ENCODE measurements at places on chromosomes 13 and 19.

DNA sequence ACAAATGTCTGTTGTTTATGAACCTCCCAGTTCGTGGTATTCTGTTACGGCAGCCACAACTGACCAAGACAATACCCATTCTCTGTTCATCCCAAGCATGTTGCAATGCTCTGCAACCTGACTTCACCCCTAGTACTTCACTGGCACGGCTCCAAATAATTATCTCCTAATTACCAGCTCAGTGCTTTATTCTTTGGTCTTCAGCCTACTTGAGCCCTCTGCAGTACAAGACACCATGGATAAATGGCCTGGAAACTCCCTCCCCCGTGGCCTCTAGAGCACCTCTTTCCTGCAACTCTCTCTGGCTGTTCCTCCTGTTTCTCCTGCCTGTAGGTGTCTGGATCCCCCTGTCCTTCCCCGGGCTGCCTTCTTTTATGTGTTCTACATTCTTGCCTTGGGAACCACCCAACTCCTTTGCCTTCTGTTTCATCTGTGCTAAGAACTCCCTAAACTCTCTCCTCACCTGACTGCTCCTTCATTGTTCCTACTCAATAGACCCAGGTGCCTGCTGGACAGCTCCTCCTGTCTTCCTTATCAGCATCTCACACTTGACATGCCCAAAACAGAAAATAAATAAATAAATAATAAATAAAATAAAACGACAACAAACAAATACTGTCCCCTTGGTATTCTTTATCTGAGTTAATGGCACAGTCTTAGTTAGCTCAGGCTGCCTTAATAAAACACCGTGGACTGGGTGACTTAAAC is 200.4 kb upstream of the IPO5 start:
- DNase-seq: no peak

- no peak for DNase-seq
Observed at GRCh38 chr13:113907635-113908617, 44.0 kb upstream of the GAS6 start.

- DNase-seq: no peak
Observed at GRCh38 chr19:28468701-28469459, 744.1 kb downstream of the UQCRFS1 start.

- no peak for DNase-seq
Observed at GRCh38 chr13:67518785-67519184, 288.6 kb upstream of the PCDH9 start.

DNA sequence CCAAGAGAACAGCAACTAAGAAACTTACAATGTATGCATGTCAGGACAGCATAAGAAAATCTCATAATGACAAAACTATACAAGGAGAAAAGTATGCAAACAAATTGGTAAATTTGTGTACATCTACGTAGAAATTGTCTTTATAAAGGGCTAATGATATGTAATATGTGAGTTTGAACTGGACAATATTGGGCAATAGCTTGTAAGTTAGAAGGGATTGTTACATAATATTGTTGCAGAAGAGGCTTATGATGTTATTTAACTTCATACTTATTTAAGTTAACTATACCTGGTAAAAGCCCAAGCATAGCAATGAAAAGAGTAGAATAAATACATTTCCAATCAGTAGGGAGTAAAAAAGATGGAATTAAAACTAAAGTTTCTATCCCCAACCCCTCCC is 134.0 kb downstream of the MAB21L1 start:
- no peak for DNase-seq

GRCh38 chr13:107993239-107993949 is 221.9 kb downstream of the LIG4 start:
- DNase-seq: no peak

DNA sequence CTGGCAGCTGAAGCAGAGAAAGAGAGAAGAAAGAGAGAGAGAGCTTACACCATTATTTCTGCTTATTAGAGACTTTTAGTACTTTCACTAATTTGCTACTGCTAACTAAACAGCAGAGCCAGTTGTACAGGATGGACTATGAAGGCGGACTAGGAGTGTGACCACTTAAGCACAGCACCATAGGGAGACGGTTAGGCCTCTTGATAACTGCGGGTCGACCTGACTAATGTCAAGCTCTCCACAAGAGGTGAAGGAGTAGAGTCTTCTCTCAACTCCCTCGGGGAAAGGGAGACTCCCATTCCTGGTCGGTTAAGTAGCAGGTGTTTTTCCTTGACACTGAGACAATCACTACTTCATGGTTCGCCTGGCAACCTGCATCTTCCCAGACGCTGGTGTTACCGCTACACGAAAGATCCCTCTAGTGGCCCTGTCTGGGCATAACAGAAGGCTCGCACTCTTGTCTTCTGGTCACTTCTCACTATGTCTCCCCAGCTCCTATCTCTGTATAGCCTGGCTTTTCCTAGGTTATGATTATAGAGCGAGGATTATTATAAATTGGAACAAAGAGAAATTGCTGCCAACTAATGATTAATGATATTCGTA is 5.3 kb upstream of the PSG7 start:
- DNase-seq: no peak

DNA sequence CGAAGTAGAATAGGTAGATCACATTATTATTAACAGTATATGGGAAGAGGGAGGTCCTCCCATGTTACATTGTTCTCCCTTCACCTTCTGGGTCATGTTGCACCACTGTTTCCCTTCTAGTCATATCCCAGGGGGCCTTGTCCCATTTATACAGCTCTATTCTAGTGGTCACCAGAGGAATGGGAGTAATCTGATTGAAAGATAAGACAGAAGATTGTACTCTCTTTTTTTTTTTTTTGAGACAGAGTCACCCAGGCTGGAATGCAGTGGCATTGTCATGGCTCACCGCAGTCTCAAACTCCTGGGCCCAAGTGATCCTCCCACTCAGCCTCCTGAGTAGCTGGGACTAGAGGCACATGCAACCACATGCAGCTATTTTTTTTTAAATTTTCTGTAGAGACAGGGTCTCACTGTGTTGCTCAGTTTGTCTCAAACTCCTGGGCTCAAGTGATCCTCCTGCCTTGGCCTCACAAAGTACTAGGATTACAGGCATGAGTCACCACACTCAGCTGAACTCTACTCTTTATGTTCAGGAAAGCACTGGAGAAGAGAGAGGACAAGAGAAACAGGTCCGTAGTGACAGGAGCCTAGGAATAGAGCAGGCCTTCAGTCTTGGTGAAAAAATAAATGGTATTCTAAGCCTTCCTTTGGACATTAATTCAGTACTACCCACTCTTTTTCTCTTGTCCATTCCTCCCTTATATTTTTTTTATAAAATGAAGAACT is 4.3 kb upstream of the ZNF529 start:
- no peak for DNase-seq

Data from BE2C (cell line).